Right ventricle myocardium superior (tissue), 1 donor: ENCODE measurements at places on chromosomes 12 and 14. TPM values are rescaled to one million over a fixed set of nuclear protein-coding genes. Genes with fewer than 3 reads are reported as not detected.

Gene SLC10A1
- not detected for total RNA-seq

DNA sequence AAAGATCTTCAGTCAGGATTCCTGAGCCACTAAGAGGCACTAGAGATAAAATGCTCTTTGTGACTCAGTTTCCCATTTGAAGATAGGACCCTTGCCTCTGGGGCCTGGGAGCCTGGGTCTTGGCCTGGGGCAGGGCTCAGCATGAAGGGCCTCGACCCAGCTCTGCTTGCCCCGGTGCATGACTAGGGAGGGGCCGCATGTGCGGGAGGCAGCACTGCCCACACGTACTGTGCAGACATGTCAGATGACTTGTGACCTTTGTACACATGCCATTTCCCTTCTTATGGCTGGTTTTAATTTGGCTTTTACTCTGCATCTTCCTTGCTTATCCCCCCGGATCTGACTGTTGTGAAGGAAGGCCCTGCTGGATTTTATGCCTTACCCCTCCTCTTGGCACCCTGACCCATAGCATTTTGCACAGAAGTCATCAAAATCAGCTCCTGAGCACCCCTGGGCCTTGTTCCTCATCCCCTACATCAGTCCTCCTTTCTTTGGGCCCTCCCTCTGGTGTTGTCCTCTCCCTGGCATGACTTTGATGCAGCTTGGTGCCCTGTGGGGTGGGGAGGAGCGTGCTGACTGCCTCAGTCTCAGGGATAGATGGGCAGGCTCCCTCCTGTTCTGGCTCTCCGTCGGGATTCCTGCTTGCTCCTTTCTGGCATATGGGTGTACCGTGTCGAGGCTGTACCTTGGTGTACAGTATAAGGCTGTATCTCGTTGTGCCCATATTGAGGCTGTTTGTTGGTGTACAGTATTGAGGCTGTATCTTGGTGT, 4.4 kb downstream of the CLSTN3 start:
- DNase-seq: no peak

Gene LHX5
- not detected for total RNA-seq

DNA sequence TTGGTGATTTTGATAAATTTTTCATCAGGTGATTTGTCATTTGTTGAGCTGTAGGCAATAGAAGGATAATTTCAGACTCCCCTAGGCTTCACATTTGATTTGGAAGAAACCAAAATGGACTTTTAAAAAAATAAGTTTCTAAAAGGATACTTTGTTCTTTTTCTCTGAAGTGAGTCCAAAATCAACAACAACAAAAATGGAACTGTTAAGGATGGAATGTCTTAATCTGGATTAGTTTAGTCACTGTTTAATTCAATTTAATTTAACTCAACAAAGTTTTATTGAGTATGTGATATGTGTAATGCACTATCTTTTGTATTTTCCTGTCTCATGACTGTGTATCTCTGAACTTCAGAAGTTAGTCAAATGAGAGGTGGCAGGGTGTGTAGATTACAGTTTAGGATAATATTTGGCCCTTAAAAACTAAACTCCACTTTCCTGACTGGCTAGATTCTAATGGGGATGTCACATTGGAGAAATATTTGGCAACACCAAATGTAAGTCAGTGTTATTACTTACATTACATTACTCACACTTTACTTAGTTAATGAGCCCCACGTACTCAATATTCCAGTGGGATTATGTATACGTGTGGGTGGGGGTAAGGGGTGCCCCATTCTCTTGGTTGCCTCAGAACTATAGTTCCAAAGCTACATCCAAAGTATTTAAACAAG, 209.7 kb downstream of the BCAT1 start:
- DNase-seq: no peak

DNA sequence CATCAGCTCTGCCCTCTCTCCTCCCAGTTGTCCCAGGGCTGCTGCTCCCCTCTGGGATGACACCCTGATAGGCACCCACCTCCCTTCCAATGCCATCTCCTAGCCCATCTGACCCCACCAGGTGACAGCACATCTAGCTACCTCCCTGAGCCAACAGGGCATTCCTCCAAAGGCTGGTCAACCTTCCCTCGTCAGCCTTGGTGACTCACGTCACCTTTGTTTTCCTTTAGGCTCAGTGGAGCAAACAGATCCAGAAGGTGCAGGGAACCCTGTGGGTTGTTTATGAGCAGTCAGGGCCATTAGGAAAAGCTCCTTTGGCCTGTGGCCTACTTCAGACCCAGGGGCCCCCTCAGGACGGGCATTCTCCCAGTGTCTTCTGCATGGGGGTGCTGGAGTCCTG, 32.4 kb downstream of the PIGH start:
- DNase-seq: no peak

GRCh38 chr12:5428332-5429221, 3.3 kb upstream of the NTF3 start:
- DNase-seq: no peak
